ENCODE measurements at places on chromosomes 2 and 18.

GRCh38 chr2:1642993-1643619 lies 101.2 kb downstream of the PXDN start:
- no peak for DNase-seq

DNA sequence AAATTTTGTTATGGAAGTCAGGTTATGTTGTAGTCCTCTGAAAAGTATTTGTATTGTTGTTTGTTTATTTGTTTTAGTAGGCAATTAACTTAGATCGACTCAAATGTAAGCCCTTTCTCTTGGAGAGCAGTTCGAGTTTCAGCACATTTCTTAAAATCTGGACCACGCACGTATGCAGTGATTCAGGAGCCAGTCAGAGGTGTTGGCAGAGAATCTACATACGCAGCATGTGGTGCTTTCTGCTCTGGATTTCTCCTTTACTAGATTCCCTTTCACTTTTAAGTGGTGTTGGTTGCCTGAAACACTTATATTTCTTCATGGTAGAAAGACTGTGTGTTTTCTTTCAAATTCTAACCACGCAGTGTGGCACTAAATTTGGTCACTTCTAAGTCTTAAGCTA lies 773.9 kb upstream of the LRATD1 start:
- no peak for DNase-seq

GRCh38 chr18:2825613-2826175 lies 21.1 kb upstream of the EMILIN2 start:
- DNase-seq: no peak

DNA sequence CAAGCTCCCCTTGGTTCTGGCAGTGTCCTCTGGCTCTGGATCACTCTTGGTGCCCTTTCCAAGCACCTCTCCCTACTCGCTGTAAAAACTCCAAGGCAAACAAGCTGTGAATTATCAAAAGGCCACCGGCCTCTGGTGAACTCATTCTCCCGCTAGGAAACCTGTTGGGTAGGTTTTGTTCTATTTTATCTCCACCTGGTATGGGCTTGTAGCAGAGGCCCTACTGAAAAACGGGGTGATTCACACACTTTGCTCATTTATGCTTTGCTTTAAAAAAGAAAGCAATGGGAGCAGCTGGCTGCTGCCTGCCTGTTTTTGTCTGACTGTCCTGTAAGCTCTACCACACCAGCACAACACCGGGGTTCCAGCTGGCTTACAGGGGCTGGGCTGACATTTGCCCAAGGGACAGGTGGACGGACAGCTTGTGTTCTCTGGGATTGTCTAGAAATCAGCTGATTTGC lies 56.8 kb downstream of the SH3BP4 start:
- DNase-seq: no peak

- no peak for DNase-seq
Observed at GRCh38 chr2:12341920-12342319, 374.8 kb upstream of the TRIB2 start.

Measured in cardiac muscle cell (in vitro differentiated cells and primary cell).